Brain (organoid and tissue), 16 donors: ENCODE measurements at places on chromosomes 16 and 17.

DNA sequence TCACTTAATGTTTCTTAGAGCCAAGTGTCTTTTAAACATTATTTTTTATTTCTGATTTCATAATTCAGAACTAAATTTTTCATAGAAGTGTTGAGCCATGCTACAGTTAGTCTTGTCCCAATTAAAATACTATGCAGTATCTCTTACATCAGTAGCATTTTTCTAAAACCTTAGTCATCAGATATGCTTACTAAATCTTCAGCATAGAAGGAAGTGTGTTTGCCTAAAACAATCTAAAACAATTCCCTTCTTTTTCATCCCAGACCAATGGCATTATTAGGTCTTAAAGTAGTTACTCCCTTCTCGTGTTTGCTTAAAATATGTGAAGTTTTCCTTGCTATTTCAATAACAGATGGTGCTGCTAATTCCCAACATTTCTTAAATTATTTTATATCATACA is 13.6 kb upstream of the BCAS3 start:
- no peak for DNase-seq

DNA sequence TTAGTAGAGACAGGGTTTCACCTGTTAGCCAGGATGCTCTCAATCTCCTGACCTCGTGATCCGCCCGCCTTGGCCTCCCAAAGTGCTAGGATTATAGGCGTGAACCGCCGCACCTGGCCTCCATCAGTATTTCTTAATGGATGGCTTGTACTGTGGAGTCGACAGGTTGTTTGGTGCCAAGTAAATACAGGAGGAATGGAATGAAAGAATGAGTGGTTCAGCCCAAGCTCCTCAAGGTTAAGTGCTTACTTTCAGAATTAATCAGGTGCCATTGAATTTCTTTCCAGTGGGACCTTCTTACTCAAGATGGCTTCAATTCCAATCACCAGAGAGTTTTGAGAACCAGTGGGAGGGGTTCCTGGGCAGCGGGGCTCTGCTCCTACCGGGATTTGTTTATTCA is 25.0 kb downstream of the ALOX15 start:
- no peak for DNase-seq

DNA sequence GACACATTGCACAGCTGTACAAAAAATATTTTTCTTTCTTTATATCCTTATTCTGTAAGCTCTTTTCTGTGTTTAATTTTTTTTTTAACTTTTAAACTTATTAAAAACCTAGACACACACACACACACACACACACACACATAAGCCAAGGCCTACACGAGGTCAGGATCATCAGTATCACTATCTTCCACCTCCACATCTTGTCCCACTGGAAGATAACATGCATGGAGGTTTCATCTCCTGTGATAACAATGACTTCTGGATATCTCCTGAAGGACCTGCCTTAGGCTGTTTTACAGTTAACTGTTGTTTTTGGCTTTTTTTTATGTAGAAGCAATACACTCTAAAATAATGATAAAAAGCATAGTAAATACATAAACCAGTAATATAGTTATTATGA is 71.2 kb downstream of the TNRC6C start:
- DNase-seq: no peak

DNA sequence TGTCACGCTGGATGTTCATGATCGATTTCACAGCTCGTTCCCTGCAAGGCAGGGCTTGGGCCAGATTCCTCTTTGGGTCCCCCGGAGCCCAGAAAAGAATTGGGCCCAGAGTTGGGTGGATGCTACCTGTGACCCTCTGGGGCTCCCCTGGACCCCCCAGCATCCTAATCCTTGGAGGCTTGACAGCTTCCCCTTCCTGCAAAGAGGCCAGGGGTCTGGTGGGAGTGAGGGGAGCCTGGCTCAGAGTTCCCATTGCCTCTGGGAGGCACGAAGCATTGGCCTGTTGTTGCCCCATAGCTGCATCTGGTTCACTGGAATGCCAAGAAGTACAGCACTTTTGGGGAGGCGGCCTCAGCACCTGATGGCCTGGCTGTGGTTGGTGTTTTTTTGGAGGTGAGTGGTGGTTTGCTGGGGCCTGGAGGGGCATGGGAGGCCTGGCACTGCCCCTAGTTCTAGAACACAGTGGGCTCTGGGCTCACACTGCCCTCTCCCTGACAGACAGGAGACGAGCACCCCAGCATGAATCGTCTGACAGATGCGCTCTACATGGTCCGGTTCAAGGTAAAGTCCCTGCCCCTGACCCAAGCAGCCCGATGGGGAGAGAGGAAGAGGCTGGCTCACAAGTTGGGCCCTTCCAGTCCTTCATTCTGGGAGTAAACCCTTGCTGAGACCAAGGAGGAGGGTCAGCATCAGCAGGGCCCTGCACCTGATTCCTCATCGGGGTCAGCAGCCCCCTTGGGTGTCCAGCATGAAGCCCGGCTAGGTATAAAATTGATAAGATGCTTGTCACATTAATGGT is 7.2 kb downstream of the CA7 start:
- no peak for DNase-seq

- DNase-seq: no peak
Observed at GRCh38 chr16:68972013-68972412, 128.7 kb downstream of the TANGO6 start.

DNA sequence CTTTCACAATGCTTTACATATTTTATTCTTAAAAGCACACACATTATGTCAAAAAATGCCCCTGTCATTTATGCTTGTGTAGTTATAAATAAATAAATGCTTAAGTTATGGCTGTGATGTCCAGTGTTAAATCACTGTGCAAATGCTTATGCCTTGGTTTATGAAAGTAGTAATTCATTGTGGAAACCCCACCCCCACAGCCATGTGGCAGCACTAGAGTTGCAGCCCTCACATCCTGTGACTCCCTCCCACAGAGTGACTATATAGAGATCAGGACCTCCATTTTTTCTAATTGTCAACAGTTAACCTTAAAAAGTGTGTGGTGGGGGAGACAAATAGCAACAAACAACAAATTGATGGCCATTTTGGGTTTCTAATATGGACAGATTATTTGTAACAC is 2.4 kb downstream of the SKAP1 start:
- no peak for DNase-seq

DNA sequence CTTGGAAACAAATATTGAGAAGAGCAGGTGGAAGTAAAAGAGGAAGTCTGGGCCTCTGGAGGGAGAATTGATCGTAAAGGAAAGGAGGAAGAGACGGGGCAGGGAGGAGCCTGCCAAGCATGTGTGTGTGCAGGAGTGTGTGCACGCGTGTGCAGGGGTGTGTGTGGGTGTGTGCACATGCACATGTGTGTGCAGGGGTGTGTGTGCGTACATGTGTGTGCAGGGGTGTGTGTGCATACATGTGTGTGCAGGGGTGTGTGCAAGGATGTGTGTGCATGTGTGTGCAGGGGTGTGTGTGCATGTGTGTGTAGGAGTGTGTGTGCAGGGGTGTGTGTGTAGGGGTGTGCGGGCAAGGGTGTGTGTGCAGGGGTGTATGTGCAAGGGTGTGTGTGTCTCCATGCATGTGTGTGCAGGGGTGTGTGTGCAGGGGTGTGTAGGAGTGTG is 10.0 kb downstream of the CEP295NL start:
- no peak for DNase-seq

DNA sequence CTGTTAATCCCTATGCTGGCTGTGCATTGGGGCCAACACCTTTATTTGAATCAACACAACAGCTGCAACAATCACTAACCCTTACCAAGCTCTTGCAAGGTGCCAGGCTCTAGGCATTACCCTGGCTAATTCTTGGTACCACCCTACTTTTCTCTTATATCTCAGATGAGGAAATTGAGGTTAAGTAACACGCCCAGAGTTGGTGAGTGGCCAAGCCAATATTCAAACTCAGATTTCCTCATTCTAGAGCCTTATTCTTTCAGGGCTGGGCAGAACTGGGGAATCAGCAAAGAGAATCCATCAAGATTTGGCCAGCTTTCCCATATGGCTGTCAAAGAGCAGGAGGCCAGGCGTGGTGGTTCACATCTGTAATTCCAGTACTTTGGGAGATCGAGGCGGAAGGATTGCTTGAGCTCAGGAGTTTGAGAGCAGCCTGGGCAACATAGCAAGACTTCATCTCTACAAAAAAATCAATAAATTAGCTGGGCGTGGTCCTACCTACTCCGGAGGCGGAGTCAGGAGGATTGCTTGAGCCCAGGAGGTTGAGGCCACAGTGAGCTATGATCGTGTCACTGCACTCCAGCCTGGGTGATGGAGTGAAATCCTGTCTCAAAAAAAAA is 23.7 kb downstream of the ARSG start:
- DNase-seq: no peak

DNA sequence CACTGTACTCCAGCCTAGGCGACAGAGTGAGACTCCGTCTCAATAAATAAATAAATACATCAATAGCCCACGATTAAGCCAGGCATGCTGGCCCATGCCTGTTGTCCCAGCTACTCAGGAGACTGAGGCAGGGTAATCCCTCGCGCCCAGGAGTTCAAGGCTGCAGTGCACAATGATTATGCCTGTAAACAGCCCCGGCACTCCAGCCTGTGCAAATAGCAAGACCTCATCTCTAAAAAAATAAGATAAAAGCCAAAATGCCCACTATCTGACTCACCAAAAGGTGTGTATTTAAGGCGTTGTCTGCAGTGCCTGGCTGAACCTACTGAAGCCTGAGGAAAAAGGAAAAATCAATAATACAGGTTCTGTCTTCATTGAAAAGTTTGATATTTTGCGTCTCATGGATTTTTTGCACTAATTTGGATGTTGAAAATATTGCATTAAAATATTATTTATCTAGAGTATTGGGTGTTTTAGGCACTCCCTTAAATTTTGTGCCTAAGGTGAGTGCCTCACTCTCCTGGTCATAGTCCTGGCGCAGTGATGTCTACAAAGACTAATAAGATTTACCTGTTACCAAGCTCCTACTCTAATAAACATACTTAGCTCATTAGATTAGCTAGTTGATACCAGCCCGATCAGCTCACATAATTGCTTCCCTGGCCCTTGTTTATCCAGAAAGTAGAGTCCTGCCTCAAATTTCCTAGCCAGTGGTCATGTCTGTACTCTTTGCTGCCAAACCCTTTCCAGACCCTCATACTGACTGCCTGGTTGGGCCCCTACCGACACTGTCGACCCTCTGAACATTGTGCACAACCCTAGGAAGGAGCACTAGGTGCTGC is 24.7 kb upstream of the TOB1 start:
- DNase-seq: no peak

DNA sequence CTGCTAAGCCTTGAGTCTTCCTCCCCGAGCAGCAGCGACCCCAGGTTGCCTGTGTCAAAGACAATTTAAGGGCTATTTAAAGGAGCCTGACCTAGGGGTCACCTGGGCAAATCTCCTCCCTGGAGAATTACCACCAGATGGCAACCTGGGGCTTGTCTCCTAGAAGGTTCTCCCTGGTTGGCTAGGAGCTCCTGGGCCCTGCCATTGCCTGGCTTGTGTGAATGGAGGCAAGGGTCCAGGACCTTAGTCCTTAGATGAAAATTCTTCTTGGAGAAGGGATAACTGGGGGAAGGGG is 51.3 kb upstream of the TAC4 start:
- no peak for DNase-seq

DNA sequence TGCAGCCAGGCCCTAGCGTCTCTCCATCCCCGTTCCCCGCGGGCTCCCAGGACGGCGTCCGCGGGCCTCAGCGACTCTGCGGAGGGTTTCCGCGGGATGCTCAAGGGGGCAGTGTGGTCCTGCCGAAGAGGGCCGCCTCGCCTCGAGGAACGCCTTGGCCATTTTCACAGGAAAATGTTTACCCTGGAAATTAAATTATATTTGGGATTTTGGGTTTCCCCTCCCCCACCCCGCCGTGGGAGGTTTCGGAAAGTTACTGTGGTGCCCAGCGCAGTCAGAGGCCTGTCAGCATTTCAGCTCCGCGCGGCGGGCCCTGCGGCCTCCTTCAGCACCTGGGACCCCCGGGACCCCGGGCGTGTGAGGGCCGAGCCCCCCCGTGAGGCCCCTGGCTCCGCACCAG is 94.5 kb downstream of the PCTP start:
- peak; percentile 60 for DNase-seq

GRCh38 chr17:79983456-79983855 is 52.2 kb downstream of the TBC1D16 start:
- DNase-seq: no peak

DNA sequence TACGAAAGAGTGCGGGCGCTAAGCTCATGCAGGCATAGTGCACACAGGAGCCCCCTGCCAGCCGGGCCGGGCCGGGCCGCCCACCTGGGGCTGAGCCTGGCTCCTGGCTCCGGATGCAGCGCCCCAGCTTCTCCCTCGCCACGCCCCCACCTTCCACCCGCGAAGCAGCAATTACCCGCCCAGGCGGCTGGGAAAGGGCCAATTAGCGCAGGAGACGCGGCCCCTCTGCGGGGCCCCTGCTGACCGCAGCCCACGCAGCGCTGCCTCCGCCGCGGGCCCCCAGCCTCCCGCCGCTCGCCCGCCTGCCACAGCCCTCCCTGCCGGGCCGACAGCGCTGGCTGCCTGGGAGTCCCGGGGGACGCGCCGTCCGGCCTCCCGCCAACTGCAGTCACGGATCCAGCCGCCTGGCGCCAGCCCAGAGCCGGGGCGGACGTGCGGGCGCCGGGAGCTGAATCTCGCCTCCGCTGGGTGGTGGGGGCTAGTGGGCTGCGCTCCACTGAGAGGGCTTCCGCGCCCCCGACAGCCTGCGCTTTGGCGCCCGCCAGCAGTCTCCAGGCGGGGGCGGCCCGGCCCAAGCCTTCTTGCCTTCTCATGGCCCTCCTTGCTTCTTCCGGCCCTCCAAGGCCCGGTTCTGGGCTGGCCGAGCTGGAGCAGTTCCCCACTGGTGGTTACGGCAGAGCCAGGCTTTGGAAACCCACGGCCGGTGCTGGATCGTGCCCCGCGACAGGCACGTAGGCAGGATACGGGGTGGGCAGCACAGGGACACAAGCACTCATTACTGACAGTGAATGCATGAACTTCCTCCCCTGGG is 14.9 kb upstream of the CBFB start:
- peak; percentile 80 for DNase-seq

DNA sequence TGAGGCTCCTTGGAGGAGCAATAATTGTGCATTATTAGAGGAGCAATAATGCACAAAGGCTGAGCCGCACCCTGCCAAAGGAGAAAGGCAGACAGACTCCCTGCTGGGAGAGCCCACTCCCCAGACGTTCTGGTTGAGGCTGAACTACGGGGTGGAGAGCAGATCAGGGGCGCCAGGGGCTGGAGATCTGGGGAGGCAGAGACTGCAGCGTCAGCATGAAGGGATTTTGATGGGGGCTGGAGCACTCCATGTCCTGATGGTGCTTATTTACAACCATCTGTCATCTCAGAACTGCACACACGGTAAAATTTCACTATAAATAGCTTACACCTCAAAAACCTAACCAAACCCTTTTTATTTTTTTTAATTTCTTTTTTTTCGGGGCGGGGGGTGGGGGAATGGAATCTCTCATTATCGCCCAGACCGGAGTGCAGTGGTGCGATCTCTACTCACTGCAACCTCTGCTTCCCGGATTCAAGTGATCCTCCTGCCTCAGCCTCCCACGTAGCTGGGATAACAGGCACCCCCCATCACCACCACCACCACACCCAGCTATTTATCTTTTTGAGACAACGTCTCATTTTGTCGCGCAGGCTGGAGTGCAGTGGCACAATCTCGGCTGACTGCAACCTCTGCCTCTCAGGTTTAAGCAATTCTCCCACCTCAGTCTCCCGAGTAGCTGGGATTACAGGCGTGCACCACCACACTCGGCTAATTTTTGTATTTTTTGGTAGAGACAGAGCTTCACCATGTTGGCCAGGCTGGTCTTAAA is 4.3 kb upstream of the C16orf95 start:
- peak; percentile 67 for DNase-seq
